Astrocyte of the spinal cord (primary cell): ENCODE measurements at places on chromosomes 7 and 10.
A peak's percentile ranks its signal among the peaks of the same experiment; 100 is the strongest.

GRCh38 chr7:29112721-29113120 lies 33.6 kb downstream of the CPVL start:
- DNase-seq = no peak

- DNase-seq = no peak
Observed at GRCh38 chr10:88791924-88792323, 10.6 kb upstream of the LIPM start.

DNA sequence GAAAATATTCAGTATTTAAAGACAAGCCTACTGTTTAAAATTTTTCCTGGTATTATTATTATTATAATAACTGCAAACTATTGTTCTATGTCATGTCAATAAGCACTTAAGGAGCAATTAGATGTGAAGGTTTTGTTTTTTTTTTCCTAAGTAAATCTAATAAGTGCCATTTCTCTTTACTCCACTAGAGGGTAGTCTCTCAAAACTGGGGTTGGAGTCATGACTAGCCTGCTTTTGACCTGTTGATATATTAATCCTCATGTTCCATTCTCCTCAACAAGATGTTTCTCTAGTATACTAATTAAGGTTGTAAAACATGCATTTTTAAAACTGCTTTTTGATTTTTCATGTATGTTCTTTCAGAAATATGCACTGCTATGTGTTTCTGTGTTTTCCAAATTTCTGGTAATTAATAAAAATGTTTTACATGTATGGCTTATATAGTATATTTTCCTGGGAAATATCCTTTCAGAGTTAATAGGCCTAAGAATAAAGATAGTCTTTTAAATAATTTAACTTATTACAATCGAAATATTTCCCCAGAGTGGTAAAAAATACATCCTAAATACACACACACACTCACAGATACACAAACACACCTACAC lies 1.0 kb upstream of the LRRN3 start:
- DNase-seq = peak; percentile 65

DNA sequence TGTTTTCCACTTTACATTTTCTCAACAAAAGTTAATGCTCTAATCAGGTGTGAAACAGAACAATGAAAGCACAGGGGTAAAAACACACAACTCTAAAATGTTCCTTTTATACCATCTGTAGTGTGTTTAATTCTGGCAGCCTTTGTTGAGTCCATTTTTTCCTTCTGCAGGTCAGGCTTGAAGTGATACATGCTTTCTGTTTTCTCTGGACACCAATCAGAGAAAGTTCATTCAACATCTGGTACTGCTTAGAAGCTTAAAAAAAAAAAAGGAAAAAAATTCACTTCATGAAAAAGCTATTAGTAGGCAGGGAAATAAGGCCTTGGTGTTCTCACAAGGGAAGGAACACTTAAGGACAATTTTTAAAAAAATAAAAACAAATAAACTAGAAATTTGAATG lies 231.3 kb upstream of the RHOBTB1 start:
- DNase-seq = peak; percentile 63

DNA sequence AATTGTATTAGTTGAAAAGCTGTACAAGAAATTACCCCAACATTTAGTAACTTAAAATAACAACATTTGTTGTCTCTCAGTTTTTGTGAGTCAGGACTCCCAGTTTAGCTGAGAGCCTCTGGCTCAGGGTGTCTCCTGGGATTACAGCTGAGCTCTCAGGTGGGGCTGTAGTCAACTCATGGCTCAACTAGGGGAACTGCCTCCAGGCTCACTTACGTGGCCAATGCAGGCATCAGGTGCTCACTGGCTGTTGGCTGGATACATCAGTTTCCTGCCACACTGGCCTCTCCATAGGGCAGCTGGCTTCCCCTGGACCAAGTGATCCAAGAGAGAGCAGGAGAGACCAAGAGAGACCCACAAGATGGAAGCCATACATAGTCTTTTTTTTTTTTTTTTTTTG lies 17.5 kb downstream of the CCNY start:
- DNase-seq = no peak

DNA sequence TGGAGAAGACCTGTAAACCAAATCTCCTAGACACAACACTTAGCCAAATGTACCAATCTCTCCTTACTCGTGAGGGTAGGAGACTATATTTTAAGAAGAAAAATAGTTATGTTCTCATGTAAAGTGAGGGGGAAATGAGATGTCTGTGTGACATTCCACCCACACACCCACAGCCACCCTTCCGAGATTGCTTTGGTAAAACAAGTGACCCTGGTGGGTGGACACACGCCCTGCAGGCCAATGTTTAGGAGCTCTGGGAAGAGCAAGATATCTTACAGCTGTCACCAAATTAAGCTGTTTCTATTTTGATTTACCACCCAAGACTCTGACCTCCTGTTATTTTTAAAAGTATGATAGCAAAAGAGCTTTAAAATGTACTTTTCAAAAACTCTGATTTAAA lies 147.2 kb upstream of the PFKP start:
- no peak for DNase-seq

DNA sequence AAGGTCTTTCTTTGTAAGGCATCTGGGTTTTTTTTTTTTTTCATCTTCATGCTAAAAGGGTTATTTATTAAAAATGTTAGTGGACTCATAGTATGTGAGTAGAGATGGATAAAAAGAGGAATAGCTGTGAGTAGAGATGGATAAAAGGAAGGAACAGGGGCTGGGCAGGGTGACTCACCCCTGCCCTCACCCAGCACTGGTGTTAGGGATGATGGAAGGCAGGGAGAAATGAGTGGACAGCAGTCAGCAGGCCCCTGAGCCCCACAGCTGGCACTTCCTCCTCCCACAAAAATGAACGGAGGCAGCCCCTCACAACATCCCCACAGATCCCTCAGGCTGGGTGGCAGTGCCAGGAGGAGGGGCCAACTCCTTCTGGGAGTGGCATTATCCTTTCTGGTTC lies 39.3 kb downstream of the ANTXRL start:
- DNase-seq = no peak

- no peak for DNase-seq
Observed at GRCh38 chr10:79145517-79146470, 77.0 kb downstream of the ZMIZ1 start.

DNA sequence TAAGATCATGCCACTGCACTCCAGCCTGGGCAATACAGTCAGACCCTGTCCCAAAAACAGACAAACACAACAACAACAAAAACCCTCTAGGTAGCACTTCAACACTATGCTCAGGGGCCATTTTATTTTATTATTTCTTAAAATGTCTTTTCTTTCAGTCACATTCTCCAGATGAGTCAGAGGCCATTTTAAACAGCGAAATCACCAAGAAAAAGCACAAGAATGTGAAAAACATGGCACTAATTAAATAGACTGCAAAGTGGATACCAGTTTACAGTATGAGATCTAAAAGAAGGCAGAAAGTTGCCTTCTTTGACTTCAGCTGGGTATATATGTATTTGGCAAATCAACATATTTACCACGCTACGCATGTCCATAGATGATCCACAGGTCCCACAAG lies 6.1 kb upstream of the FGL2 start:
- no peak for DNase-seq

DNA sequence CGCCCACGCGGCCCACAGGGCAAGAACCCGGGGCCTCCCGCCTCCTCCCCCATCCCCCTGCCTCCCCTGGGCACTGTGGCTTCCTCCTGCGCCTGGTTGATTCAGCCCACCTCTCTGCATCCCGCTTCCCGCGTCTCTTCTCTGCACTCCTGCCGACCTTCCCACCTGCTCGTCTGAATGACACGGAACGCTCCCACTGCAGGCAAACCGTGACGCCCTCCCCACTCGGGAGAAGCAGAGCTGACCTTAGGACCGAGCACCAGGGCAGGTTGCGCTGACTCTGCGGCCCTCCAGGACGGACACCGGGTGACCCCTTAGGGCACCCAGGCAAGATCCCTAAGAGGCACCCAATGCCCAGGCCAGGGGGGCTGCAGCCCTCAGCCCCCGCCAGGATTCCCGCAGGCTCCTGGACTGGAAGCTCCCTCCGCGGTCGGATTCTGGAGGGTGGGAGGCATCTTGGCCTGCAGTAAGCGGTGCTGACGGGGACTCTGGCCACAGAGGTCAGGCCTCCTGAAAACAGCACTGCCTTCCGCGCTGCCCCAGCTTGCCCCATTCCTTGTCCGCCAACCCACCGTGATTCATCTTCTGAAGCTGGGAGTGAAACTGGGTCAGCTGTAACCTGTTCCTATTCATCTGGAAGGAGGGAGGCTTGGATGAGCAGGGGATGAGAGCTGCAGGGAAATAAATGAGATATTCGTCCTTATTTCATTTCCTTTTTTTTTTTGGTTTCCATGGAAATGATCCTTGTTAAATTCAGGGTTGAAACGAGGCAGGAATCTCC lies 990 bp downstream of the CALML3 start:
- DNase-seq = no peak

- DNase-seq = no peak
Observed at GRCh38 chr7:8592167-8592566, 158.8 kb downstream of the NXPH1 start.

DNA sequence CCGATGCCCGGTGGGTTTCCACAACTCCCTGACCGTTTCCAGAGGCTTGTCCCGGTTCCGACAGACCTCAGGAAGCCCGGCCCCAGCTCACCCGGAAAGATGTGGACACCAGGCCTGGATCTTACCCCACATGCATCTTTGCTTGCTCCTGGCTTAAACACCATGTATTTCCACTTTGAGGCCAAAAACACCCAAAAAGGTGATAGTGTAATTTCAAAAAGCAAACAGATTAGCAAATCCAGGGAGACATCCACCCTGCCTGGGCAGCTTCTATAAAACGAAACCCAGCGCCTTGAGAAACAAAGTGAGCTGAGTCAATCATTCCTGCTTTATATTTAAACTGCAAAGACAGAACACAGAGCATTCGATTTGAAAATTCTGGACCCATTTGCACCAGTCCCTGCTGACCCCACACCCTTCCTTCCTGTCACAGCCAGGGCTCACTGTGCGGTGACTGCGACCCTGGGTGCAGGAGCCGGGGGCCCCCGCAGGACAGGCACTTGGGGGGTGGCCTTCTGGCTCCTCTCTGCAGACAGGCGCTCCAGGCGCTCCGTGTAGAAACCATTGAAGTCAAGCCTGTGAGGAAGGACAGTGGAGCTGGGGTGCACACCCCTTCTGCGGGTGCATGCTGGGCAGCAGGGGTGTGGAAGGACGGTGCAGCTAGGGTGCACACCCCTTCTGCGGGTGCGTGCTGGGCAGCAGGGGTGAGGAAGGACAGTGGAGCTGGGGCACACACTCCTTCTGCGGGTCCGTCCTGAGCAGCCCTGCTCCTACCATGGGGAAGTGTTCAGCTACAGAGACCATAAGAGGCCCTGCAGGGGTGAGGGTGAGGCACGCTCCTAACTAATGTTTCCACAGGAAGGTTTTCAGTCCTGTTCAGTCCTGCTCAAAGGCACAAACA lies 2.9 kb upstream of the ADAM8 start:
- no peak for DNase-seq

DNA sequence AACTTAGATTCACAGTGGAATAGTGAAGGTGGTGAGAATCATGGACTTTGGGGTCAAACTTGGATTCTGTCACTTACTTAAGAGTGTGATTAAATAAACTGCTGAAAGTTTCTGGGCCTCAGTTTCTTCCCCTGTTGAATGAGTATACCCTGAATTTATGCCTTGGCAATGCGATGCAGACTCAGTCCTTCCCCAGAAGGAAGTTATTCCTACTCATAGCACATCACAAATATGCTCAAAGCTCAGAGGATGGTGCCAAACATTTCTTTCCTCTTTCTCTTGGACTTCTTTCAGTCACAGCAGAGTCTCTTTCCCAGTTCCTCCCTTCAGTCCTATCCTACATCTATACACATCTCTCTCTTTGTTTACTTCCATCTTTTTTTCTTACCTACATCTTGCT lies 45.1 kb downstream of the ASB4 start:
- no peak for DNase-seq

DNA sequence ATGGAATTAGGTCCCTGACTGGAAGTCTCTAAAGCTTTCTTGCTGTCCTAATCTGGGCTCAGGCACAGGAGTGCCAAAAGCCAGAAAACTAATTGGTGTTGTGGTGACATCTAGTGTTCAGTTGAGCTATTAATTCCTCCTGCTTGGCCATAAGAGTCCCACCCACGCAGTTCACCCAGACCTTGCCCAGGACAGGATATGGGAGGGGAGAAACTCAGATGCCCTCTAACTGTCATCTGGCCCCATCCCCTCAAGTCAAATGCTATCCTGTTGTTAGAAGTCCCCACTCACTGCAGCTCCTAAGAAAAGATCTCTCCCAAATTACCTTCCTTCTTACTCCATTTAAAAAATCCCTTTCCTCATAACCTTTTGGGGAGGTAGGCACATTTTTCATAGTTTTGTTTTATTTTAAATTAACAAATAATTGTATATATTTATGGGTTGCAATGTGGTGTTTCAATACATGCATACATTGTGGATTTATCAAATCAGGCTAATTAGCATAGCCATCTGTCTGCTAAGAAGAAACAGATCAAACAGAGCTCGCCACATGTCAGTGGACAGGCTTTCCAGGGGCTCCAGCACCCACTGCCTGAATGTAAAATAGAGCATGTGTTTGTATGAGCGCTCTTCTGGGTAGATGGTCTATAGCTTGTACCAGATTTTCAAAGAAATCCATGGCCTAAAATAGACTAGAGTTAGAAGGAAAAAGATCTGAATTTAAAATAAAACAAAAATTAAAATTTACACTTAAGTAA lies 84.0 kb downstream of the GSAP start:
- DNase-seq = peak; percentile 89

DNA sequence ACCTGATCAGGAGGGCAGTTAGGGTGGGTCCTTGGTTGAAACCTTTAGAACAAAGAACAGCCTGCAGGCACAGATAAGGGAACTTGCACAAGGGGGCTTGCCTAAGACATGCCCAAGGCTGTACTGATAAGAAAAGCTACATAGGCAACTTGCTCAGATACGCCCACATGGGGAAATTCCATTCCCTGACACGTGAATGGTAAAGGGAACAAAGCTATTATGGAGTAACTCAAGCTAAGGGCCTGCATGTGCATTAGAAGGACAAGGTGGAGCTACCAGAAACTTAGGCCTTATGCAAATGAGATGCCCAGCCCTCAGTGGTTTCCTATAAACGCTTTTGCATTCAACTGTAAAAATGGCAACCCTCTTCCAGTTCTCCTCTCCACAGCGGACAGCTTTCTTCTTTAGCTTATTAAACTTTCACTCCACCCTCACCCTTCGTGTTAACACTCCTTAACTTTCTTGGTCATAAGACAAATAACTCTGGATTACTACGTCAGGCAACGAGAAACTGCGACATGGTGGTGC lies 1192.1 kb upstream of the CELF2 start:
- DNase-seq = no peak

- DNase-seq = no peak
Observed at GRCh38 chr7:56291-56913, 136.0 kb upstream of the FAM20C start.

- no peak for DNase-seq
Observed at GRCh38 chr10:1243486-1244234, 187.5 kb downstream of the WDR37 start.

GRCh38 chr10:37236093-37236492 lies 110.7 kb downstream of the ANKRD30A start:
- DNase-seq = no peak
